T-helper 9 cell (primary cell): ENCODE measurements at places on chromosomes 3 and 15.

DNA sequence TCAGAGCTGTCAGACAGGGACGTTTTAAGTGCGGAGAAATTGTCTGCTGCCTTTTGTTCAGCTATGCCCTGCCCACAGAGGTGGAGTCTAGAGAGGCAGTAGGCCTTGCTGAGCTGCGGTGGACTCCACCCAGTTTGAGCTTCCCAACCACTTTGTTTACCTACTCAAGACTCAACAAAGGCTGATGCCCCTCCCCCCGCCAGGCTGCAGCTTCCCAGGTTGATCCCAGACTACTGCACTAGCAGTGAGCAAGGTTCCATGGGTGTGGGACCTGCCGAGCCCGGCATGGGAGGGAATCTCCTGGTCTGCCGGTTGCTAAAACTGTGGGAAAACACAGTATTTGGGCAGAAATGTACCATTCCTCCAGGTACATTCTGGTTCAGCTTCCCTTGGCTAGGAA lies 282.1 kb downstream of the VGLL3 start:
- DNase-seq = no peak

DNA sequence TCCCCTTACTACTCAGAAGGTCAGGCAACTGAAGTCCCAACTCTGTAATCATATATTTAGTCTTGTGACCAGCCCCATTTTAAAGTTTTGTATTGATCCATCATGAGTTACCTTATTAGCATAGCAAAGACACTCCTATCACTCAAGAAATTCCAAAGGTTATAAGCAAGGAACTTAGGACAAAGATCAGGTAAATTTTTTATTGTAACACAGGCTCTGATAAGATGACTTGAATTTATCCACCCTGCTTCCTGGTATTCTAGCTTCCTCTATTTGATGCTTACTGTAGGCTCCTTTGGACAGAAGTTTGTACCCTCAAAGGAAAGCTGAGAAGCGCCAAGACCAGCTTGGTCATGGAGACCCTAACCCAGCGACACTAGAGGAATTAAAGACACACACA lies 8.2 kb upstream of the NDN start:
- no peak for DNase-seq

DNA sequence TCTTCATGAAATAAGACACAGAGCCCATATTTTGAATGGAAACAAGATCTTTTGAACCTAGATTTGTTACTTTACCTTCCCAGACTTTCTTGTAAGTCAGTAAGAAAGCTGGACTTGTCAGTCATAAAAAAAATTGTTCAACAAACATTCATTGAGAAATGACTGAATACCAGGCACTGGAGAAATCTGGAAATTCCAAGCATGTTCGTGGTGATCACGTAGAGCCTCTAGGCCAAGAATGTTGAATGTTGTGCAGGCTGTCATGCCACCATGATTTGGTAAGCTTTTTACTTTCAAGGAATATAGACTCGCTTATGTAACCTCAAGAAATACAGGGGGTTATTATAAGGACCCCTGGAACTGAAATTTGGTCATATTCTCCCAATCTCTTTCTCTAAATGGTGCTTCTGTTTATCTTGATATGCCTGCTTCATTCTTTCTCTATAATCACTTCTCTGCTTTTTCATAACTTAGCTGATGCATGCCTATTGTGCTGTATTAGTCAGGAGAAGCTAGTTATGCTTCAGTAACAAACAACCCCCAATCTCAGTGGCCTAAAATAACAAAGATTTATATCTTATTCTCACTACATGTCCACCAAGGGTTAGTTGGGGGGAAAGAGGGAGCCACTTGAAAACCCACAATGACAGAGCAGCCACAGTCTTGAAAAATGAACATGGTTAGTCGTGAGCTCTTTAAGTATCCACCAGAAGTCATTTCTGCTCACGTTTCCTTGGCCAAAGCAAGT lies 3.4 kb upstream of the TPM1 start:
- no peak for DNase-seq

- no peak for DNase-seq
Measured at GRCh38 chr15:99504071-99504822, 61.5 kb upstream of the MEF2A start.

GRCh38 chr3:113570158-113570557 lies 37.8 kb downstream of the SIDT1 start:
- DNase-seq = no peak

DNA sequence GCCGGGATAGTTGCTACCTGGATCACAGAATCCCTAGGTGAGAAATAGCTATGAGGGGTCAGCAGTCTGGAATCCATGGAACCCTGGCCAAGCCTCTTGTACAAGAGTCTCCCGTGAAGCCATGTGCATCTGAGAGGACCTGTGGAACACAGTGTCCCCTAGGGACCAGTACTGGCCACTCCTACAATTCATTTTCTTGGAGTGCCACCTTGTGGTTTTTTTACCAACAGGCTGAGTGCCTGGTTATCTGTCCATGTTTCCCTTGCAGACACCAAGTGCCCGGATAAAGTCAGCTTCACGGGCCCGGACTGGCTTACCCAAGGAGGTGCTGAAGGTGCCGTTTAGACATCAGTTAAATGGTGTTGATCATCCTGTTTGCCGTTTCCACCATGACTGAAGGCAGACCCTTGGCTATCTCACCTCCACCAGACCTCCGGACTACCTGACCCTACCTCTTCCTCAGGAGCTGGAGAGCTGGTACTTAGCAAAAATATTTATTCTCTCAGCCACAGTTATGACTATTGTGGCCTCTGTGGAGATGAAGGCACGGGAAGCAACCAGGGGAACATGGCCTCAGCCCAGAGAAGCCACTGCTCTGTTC lies 93.9 kb downstream of the RBPMS2 start:
- no peak for DNase-seq

GRCh38 chr3:5226783-5227182 lies 39.3 kb downstream of the EDEM1 start:
- no peak for DNase-seq

DNA sequence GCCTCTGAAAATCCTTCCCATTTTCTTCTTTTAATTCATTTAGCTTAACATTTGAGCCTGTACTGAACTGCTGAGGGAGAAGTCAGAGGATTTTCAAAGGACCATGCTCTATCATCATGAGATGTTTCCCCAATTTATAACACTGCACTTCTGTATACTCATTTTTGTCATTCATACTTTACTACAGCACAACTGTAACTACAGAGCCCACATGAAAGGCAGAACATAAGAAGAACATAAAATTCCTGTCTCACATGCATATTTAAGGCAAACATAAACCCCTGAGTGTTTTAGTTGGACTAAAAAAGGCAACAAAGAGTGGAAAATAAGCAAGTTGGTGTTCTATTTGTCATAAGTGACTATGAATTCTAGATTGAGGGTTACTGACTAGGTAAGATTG lies 237.7 kb upstream of the ARPP21 start:
- no peak for DNase-seq

DNA sequence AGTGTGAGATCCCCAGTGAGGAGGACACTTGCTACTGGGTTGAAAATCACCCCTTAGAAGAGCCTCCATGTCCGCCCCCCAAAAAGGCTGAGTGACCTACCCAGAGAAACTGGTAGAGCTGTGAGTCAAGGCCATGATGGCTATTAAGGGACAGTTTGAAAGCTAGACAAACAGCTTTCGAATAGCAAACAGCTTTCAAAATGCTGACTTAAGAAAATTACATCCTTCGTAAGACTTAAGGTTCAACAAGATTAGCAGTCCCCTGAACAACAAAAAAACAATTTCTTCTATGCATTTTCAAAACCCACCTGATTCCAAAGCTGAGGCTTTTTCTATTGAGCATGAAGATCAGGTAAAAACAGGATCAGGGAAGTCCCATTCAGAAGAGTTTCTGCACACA lies 269.7 kb upstream of the SOX2 start:
- DNase-seq = no peak

DNA sequence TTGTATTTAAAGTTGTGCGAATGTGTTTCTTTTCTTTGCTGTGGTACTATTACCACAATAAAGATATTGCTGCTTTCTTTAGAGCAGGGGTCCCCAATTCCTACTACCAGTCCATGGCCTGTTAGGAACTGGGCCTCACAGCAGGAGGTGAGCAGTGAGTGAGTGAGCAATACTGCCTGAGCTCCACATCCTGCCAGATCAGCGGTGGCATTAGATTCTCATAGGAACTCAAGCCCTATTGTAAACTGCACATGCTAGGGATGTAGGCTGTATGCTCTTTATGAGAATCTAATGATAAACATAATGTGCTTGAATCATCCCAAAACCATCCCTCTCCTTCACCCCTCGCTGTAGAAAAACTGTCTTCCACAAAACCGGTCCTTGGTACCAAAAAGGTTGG lies 41.6 kb downstream of the DMXL2 start:
- no peak for DNase-seq

DNA sequence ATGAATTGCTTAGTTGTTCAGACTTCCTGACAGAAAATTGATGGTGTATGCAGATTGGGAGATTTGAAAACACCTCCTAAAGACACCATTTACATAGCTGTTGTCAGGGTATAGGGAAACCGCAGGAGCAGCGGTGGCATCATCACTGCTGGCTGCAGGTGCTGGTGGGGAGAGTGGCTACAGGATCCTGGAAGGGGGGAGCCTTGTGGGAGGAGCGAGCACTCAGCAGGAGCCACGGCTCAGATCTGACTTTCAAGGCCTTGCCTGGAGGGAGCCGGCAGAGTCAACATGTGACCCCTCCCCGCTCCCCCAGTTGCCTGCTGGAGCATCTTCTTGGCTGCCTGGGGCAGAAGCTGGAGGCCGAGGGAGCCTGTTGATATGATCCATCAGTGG lies 26.1 kb downstream of the EDEM1 start:
- DNase-seq = no peak

DNA sequence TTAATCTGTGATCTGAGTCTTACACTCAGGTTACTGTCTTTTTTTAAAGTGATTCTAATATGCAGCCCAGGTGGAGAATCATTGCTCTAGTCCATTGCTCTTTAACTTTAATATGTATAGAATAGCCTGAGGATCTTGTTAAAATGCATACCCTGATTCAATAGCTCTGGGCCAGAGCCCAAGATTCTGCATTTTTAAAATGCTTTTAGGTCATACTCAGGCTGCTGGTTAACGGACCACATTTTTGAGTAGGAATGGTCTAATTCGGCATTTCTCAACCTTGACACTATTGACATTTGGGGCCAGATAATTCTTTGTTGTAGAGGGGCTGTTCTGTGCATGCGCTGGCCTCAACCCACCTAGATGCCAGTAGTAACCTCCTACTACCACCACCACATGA lies 20.9 kb upstream of the FSTL1 start:
- DNase-seq = no peak
